ENCODE measurements at places on chromosomes 3 and 15.
A peak's percentile ranks its signal among the peaks of the same experiment; 100 is the strongest.

DNA sequence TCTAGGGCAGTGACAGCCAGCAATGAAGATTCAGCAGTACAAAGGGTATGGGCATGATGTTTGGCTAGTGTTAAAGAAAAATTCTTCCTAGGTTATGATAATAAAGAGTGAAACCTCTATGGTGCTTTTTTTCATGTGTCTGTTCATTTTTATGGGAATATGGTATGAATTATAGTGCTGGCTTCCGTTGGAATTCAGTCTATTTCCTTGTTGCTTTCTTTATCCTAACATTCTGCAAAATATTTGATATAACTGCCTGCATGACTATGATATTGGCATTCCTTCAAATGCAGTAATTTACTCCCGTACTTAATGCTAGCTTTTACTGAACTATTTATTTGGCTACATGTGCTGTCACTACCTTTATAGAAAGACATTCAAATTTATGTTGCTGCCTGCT, 57.6 kb upstream of the ATP11B start:
- DNase-seq, result peak; percentile 51

- DNase-seq, result no peak
These were observed 210.4 kb upstream of the ZBTB20 start for GRCh38 chr3:115357456-115357855.

DNA sequence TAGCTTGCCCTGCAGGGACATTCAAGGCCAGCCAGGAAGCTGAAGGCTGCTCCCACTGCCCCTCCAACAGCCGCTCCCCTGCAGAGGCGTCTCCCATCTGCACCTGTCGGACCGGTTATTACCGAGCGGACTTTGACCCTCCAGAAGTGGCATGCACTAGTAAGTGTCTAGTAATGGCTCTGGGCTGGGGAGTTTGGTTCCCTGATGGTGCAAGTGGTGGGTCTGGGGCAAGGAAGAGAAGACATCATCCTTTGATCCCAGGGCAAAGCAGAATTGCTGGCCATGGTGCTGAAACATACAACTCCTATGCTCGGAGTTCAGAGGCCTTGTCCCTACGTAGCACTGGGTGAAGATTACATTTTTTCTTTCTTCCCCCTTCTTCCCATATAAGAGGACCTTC, 311.4 kb downstream of the EPHB1 start:
- DNase-seq, result peak; percentile 10

DNA sequence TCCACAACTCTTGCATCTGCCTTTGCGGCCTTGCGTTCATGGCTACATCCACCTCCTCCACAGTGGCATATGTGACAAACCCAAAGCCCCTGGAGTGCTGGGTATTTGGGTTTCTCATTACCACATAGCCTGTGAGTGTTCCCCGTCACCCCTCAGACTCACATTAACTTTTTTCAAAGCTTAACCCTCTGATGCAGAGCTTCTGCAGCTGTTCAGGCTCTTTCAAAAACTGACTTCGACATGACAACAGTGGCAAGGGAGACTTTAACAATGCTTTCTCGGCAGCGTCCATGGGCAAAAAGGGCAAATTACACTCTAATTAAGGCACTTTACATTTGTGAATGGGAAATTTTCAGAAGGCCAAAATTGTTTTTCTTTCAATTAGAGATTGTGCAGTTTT, 343.2 kb downstream of the UNC13C start:
- no peak for DNase-seq

DNA sequence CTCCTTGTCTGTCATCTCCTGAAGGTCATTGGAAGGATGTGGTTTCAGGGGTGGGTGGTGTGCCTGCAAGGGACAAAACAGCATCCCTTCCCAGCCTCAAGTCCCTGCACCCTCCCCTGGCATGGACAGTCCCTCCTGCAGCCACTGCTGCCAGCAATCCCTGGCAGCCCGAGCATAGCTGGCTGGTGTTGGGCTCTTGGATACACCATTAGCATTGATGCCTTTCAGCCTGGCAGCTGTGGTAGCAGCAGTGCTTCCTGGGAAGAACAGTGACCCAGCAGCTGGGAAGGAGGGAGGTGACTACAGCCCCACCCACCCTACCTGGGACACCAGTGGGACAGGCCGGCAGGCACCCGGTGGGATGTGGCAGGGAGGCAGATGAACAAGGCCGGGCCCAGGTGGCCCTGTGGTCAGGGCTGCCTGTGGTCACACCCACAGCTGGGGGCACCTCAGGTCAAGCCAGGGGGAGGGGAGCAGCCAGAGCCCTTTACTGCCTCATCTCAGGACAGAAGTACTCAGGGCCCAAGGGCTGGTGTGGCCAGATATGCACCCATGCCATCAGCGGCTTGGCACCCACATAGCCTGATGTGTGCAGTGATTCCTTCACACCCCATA, 32.9 kb upstream of the TMEM115 start:
- DNase-seq, result no peak

DNA sequence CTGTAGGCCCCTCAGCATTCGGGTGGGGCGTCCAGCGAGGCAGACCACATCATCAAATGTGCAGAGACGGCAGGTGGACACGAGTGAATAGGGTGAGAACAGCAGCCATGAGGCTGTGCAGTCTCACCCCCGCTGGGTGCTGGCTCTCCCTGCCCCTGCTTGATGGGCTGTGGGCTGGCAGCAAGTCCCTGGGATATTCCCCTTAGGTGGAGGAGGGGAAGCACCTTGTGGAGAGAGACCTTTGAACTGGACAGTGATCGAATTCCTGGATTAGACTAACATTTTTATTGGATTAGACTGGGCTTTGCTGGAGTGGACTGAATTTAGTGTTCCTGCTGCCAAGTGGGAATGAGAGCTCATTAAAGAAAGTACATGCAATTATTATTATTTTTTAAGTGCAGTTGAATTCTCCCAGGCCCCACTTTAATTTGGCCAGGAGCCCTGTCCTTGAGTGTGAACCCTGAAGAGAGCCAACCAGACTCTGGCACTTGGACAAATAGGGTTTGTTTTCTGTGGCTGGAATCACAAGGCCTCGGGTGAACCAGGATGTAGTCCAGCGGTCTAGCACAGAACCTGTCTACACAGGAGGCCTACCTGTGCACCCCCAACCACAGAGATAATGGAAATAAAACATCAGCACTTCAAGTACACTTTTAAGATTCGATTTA, 193.1 kb downstream of the ABHD5 start:
- DNase-seq, result no peak

GRCh38 chr3:86938416-86939105, 52.4 kb downstream of the VGLL3 start:
- no peak for DNase-seq

GRCh38 chr3:141217389-141217788, 14.2 kb upstream of the PXYLP1 start:
- DNase-seq, result no peak

GRCh38 chr3:33751336-33751735, 33.3 kb upstream of the CLASP2 start:
- DNase-seq, result no peak

- no peak for DNase-seq
These were observed 637 bp downstream of the CIP2A start for GRCh38 chr3:108588601-108589000.

DNA sequence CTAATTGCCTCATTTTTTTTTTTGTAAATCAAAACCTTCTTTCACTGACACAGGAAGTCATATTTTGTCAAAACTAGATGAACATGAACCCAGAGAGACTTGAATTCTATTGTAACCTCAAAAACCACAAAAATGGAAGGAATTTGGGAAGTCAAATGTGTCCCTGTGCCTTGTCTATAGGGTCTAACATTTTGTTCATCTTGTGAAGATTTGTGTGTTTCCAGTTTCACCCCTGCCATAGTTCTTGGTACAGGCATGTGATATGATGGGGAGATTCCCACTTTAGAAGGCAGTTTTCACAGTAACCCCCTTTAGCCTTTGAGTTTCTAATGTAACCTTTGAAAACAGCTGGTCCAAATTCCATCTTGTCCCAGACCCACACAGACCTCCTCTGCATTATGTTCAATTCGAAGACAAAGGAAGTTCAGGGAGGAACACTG, 318.5 kb upstream of the ADAMTS9 start:
- DNase-seq, result no peak

DNA sequence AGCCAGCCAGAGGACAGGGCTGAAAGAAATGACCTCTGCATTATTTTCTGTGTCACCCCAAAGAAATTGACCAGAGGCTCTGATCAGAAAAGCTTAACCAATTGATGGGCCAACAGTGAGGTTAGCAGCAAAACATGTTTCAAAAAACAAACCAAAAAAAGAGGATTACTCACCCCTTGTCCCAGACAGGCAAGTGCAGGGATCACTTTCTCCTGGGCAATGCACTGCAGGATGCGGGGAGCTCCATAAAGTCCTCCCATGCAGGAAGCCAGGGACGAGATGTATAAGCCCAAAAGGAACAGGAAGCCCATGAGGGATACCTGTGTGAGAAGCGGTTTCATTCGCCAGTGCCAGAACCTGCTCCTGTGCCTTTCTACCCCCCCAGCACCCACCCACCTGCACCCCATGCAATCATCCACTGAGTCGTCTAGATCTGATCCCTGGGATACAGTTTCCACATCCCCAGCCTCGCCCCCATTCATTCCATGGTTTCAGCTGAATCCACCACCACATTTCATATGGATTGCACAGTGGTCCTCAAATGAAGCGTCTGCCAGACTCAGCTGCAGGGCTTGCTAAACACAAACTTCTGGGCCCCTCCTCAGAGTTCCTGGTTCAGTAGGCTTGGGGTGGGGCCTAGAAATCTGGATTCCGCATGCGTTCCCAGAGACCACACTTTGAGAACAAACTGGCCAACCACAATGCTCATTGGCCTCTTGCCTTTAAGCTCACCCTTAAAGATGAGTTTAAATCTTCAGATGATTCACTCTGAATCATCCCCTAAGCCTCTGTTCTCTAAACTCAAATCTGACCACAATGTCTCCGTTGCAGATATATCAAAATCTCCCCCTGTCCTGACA, 54.4 kb upstream of the HEG1 start:
- DNase-seq, result no peak

DNA sequence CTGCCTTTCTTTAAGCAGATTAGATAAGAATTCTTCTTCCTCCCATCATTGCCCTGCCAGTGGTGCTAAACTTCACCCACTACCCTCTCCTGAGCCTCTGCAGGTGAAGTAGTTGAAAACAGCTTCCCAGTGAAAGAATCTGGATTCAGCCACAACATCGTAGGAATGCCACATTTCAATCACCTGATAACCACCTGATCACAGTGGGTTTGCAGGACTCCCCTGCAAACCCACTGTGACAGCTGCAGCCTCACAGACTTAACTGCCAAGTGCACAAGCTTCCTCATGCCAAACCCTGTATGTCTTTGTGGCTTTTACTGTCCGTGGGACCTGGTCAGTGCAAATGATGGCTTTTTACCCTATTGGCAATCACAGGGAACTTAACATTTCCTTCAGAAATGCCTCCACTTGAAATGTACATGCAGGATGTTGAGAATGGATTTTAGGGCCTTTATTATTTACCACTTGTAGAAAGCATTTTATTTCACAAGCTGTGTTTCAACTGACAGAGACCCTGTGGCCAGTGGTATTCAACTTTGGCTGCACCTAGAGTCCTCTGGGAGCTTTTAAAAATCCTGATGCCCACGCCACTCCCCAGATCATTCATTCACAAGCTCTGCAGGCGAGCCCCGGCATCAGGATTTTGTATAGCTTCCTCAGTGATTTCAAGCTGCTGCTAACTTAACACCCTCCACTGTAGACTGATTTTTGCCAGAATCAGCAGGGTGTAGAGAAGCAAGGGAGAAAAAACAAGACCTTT, 49.1 kb downstream of the OXNAD1 start:
- no peak for DNase-seq

DNA sequence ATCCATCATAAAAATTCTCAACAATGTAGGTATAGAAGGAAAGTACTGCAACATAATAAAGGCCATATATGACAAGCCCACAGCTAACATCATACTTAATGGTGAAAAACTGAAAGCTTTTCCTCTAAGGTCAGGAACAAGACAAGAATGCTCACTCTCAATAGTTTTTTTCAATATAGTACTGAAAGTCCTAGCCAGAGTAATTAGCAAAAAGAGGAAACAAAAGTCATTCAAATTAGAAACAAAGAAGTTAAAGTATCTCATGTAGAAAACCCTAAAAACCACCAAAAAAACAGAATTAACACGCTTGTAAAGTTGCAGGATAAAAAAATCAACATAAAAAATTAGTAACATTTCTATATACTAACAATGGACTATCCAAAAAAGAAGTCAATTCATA, 61.8 kb downstream of the MYH15 start:
- DNase-seq, result no peak

GRCh38 chr15:37979671-37980409, 45.4 kb downstream of the TMCO5A start:
- DNase-seq, result no peak

DNA sequence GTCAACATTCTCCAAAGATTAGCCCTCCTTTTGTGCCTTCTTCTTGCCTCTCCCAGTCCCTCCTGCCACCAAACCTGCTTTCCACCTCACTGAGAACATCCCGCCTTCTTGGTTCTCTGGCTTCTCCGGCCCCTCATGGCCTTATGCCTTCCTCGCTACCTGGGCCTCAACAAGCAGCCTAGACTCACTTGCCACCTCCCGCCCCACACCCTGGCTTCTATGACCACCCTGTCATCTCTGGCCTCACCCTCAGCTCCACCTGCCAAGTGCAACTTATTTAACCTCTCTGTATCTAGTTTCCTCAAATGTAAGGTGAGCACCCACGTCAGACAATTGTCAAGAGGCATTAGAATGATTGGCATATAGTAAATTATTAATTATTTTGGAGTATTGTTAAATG, 68.8 kb upstream of the MEX3B start:
- no peak for DNase-seq
